Foreskin fibroblast (primary cell): ENCODE measurements at places on chromosomes 3 and 15.

- peak; percentile 16 for DNase-seq
These were observed 1.6 kb downstream of the BBX start for GRCh38 chr3:107524326-107524840.

- peak; percentile 52 for DNase-seq
These were observed at the start of gene ST3GAL6 for GRCh38 chr3:98763076-98763475. TSS of gene ST3GAL6 (plus strand) at chr3:98763340. CDS start at chr3:98768441, 5,101 bp downstream.

GRCh38 chr3:184562878-184563560 is 1.4 kb downstream of the EPHB3 start:
- peak; percentile 54 for DNase-seq

- peak; percentile 65 for DNase-seq
These were observed 22.3 kb downstream of the KCNAB1 start for GRCh38 chr3:156142702-156143101.

GRCh38 chr3:193987186-193987585 is 148.8 kb upstream of the HES1 start:
- no peak for DNase-seq

- DNase-seq: no peak
These were observed 908.5 kb upstream of the ROBO1 start for GRCh38 chr3:80676261-80676660.

GRCh38 chr3:151873398-151873797 is at the start of gene SUCNR1:
TSS of gene SUCNR1 (plus strand) at chr3:151873643. CDS start at chr3:151879893, 6,250 bp downstream.
- no peak for DNase-seq

- DNase-seq: peak; percentile 25
These were observed 26.0 kb upstream of the CORO2B start for GRCh38 chr15:68552773-68553172.

GRCh38 chr3:123610331-123610730 is 25.5 kb upstream of the HACD2 start:
- DNase-seq: no peak

GRCh38 chr3:38226273-38226672 is 39.3 kb upstream of the SLC22A13 start:
- peak; percentile 68 for DNase-seq

DNA sequence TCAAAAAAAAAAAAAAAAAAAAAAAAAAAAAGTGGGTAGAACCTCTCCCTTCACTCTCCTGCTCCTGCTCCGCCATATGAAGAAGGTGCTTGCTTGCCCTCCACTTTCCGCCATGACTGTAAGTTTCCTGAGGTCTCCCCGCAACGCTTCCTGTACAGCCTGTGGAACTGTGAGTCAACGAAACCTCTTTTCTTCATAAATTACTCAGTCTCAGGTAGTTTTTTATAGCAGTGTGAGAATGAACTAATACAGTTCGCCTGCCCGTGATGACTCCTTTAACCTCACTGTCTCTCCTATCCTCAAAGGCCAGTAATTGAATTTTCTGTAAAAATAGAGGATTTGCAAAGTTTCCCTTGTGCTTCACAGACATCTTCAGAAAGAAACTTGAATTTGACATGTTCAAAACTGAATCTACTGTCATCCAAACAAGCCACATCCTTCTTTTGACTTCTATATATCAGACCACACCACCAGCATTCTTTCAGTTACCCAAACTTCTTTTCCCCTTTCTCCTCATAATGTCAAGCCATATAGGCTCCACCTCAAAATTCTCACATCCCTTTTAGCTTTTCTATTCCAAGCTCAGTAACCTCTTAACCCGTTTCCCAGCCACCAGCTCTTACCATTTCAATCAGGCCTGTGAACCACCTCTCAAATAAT is 44.3 kb downstream of the P2RY1 start:
- DNase-seq: no peak

DNA sequence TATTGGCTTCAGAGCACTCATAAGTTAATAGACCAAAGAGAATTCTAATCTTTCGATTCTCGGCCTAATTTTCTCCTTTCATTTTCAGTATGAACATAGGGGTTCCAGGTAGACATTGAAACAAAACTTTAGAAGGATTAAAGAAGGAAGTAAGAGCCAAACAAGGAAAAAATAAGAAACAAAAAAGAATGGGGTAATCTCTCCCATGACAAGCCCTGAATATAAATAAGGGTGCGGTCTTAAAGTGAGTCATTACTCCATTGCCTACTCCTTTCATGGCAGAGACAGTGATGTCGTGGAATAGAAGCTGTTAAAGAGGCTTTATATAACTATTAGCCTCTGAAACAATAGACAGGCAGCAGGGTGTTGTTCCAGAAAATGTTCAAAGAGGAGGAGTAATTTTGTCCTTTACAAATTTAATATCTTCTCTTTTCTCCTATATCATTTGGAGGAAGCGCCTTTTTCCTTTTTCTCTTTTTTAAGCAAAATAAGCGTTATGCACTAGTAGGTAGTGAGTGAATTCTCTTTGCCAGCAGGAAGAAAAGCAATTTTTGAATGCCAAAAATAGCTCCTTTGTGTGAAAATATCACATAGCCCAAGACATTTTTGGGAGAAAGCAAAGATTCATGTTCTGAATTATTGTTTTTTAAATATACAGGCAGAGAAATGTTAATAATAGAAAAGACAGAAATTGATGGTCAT is 607.9 kb upstream of the KCNMB2 start:
- peak; percentile 75 for DNase-seq
